ENCODE measurements at places on chromosomes 7 and 10.

GRCh38 chr7:97078023-97078969, 39.2 kb upstream of the SDHAF3 start:
- DNase-seq = no peak

- no peak for DNase-seq
Measured at GRCh38 chr7:2019711-2020511, 212.8 kb downstream of the MAD1L1 start.

- peak; percentile 36 for DNase-seq
Measured at GRCh38 chr10:100338434-100339036, 8.5 kb upstream of the SCD start.

- no peak for DNase-seq
Measured at GRCh38 chr10:72697716-72698115, 5.8 kb downstream of the MCU start.

DNA sequence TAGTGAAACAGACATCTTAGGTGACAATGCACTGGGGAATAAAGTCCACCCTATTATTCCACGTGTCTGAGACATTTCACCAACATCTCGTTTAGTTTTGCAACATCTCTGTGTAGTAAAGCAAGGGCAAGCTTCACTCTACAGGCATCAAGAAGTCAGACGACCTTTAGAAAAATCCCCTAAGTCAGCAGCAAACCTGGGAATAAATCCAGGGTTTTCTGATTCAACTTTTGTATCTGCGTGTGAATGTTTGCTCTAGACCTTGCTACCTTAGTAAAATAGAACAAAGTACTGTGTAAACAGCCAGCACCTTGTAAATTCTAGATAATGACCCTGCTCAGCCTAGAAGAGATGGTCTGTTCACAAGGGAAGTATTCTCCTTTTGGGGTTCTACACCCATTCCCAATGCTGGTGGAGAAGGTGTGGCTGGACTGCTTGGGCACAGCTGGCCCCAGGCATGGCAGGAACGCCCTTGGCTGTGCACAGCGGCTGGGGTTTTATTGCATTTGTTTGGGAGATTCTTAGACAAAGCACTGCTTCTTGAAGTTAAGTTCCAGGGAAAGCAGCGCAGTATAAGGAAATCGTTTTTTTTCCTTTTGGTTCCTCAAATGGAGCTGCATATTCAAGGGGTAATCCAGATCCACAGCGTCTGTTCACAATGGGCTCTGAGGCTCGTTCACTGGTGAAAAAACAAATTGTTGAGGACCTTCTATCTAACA, 38.3 kb upstream of the GALNTL5 start:
- DNase-seq = no peak

DNA sequence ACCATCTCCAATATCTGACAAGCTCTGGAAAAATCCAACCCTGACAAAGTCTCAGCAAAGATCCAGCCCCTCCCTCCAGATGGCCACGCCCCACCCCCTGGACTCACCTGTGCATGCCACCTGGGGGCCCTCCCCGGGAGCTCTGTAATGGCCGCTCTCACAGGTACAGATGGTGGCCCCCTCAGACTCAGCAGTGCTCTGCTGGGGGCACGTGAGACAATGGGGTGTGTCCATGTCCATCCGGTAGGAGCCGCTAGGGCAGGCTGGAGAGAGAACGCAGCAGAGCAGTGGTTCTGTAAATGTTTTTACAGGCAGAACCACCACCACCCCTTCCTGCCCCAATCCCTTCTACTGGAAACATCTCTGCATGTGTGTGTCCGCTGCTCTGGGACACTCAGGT, 9.5 kb downstream of the EPHA1 start:
- no peak for DNase-seq

- DNase-seq = no peak
Measured at GRCh38 chr7:64997927-64998391, 7.1 kb upstream of the ZNF117 start.

DNA sequence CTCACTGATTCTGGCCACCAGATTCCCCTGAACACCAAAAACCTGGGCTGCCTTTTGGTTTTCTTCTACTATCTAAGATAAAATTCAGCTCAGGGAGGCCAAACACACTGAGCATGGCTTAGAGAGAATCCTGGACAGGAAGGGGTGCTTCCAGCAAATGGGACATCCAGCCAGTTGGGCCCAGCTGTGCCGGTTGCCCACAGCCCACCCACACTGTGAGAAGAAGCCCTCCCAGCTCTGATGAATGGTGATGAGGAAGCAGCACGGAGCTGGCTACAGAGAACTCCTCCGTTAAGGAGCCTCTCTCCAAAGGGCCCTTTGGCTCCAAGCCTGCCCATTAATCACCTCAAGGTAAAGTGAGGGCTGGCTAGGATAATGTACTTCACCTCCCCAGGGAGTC, 15.9 kb downstream of the LRRC18 start:
- no peak for DNase-seq

DNA sequence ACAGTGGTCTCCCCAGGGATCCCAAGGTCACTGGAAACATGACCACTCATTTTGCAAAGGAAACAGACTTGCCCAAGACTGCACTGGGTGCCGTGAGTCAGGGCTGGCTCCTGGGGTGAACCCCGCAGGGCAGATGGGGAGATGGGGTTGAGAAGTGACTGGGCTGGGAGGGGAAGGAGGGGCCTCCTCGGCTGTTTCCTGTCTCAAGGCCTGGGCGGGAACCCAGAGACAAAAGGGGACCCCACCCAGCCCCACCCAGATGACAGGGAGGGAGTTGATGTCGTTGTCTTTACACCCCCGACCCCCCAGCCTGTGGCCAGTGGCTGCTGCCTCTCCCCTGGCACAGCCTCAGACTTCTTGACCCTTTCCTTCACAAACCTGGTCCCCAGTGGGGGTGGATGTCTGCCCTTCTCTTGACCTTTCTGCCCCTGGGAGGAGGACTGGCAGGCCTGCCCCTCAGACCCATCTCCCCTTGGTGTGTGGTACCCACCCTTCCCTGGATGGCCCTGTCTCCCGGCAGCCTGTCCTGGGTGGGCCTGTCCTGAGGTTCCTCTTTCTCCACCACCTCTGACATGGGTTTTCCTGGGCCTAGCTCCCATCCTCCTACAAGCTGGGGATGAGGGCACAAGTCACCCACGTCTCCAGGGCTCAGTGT, 1.4 kb downstream of the MYO1G start:
- no peak for DNase-seq

- no peak for DNase-seq
Measured at GRCh38 chr7:116543664-116544063, 18.8 kb downstream of the CAV1 start.

GRCh38 chr7:101233907-101234547, 3.6 kb downstream of the CLDN15 start:
- DNase-seq = no peak

DNA sequence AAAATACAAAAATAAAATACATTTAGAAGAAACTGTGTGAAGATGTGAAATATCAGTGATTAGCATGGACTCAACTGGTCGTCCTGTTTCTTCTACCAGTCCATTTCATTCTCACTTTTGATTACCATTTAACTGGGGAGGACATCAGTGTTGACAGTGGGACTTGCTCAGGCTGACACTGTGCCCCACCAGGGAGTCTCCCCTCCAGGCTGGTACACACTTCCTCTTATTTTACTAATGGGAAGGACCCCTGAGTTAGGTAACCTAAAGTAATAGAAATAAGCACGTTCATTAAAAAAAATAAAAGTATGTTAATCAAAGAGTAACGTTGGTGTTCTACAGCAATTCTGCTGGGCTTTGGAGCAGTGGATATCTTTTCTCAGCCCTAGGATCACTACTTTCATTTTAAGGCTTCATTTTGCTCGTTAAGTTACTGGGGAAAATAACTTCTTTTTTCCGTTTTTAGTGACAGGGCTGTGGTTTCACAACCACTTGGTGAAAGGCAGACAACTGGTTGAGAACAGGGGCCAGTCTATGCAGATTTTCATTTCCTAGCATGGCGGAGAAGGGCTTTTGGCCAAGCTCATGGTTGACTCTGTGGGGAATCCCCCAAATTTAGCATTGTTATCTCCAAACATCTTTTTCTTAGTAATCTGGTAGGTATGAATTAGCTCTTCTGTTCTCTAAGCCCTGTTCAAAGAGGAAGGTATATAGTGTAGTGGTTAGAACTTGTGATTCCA, 2.1 kb downstream of the SNX10 start:
- DNase-seq = no peak

GRCh38 chr7:44320141-44320540, 5.3 kb downstream of the CAMK2B start:
- DNase-seq = no peak

- DNase-seq = no peak
Measured at GRCh38 chr10:128865436-128866195, 601.4 kb upstream of the MGMT start.

GRCh38 chr7:10889266-10889898, 84.3 kb upstream of the PHF14 start:
- DNase-seq = peak; percentile 77

DNA sequence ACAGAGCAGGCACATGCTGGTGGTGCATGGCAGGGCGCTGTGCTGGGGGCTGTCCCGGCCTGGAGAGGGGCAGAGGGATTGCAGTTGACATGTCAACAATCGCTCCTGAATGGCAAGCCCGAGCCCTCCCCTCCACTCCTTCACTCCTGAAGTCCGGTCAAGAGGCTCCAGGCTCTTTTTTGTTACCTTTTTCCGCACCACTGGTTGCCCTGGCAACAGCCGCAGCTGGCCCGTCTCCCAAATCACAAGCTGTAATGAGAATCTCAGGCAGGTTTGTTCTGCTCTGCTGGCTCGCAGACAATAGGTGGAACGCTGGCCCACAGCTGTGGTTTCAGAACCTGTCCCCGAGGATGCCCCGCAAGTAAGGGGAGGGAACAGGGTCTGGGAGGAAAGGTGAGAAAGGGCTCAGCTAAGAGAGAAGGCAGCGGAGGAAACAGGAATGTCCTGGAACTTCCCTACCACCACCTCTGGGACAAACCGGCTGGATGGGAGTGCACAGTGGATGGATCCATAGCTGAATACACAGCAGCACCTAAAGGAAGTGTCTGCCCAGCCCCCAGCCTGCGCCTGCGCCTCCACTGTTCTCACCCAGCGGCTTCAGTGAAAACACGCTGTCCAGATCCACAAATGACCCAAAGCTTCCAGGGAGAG, 58.9 kb downstream of the CALML3 start:
- peak; percentile 98 for DNase-seq

- DNase-seq = no peak
Measured at GRCh38 chr10:411603-412002, 276.3 kb downstream of the ZMYND11 start.

GRCh38 chr10:13887761-13888160, 301.0 kb downstream of the PRPF18 start:
- no peak for DNase-seq

DNA sequence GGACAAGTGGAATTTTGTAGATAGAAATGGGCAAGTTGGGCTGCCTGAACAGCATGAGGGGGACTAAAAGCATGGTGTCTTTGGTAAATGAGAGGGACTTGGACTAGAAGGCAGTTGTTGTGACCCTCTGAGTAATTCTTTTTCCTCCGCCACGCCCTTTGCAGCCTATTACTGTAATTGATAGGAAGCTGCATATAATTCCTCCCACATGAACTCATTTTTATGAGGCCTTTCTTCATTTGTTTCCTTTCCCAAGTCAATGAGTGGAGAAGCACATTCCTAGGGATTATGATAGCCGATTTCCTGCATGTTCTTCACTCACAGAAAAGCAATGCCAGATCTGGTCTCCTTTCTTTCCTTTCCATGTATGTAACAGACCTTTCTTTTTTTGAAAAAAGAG, 27.7 kb downstream of the ZSCAN25 start:
- DNase-seq = no peak

- no peak for DNase-seq
Measured at GRCh38 chr7:7862393-7862792, 106.2 kb upstream of the GLCCI1 start.

GRCh38 chr10:133079836-133080682, 7.7 kb upstream of the ADGRA1 start:
- DNase-seq = no peak

DNA sequence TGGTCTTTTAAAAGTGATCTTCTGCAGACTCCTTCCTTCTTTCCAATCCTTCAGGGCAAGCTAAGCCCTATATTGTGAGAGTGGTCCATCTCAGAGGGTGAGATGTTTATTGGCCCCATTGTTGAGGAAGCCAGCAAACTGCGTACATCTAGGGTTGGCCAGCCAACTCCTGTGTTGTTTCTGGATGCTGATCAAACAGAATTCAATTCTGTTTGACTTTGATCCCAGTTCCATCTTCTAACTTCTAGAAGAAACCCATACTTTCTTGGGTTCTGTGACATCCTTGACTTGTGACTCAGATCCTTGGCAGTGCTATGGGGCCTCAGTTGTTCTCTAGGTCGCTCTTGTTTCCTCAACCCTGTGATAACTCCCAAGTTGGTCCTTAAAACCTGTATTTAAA, 116.2 kb downstream of the LSMEM1 start:
- DNase-seq = no peak

DNA sequence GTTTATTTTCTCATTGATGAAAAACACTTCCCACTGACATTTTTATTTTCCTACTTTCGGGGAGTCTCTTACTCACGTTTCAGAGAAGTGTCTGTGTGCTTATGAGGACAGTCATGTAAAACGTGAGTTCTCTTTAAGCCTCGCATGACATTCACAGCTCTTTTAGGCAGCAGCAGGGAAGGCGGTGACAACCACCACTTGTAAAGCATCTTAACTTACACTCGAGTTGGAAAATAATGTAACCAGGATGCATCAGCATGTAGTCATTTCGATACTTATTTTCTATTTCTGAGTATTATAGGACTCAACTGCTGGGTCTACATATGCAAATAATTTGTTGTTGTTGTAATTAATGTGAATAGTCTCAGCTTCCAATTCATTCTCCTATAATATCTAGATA, 153.6 kb downstream of the SEMA3D start:
- DNase-seq = no peak

- DNase-seq = no peak
Measured at GRCh38 chr7:35319606-35320005, 65.7 kb upstream of the TBX20 start.

GRCh38 chr10:96699613-96700012, 20.7 kb downstream of the PIK3AP1 start:
- DNase-seq = no peak

- DNase-seq = no peak
Measured at GRCh38 chr7:78039790-78040776, 241.5 kb downstream of the PHTF2 start.

- no peak for DNase-seq
Measured at GRCh38 chr10:46019569-46020343, 10.7 kb downstream of the NCOA4 start.

DNA sequence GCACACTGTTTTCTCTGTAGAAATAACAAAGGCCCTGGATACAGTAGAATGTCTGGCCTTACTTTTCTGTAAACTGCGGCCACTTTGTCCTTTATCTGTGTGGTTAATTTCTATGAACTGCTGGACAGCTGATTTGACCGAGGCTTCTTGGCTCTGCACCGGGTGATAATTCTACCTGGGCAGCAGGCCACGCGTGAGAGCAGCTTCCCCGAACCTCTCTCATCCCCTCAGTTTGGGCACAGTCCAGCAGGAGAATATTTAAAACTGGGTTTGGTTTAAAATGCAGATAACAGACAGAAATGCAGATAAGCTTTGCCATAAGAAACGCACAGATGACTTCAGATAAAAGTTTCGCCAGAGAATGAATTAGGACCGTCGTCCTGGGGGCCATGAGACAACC, 81.0 kb downstream of the CELF2 start:
- no peak for DNase-seq

GRCh38 chr7:134184767-134185166, 57.6 kb downstream of the LRGUK start:
- DNase-seq = no peak
